ENCODE measurements at places on chromosomes 11 and 22. TPM values are rescaled to one million over a fixed set of nuclear protein-coding genes. Genes with fewer than 3 reads are reported as not detected.

Gene RAB3IL1
- 23.0 TPM for total RNA-seq

Gene ALX4
- 2.7 TPM for total RNA-seq

Gene MOGAT2
- total RNA-seq = not detected

Gene ADM
- total RNA-seq = 104 TPM

Gene PGR
- not detected for total RNA-seq

Gene FAM181B
- total RNA-seq = 0.04 TPM
